Lower lobe of right lung (tissue), 2 donors: ENCODE measurements at places on chromosomes 3 and 15. TPM values are rescaled to one million over a fixed set of nuclear protein-coding genes. Genes with fewer than 3 reads are reported as not detected.

- no peaks in the 10 kb centered on the region for H3K36me3 ChIP-seq
- no peaks in the 10 kb centered on the region for H3K27me3 ChIP-seq
- peaks cover 53% of the 10 kb centered on the region for H3K4me1 ChIP-seq
- no peak overlapping the region for H3K4me3 ChIP-seq
Measured at GRCh38 chr15:74776821-74777768, 4.8 kb upstream of the CSK start.

DNA sequence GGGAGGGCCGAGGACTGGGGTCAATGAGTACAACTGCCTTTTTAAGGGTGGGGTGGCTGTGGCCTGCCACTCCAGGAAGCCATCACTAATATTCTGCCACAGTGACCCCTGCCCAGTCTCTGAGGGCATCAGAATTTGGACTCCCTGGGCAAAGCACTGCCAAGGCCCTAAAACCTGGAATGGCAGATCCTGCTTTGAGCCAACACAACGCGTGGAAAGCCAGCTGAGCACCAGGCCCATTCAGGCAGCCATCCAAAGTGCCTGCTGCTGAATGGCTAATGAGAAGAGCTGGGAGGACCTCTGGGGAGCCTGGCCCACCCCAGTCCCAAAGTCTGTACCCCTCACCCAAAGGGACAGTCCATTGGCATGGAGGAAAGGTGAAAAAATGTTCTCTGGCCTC, 5.0 kb downstream of the TWF2 start:
- H3K4me1 ChIP-seq: peaks cover 43% of the 10 kb centered on the region
- H3K36me3 ChIP-seq: peaks cover 57% of the 10 kb centered on the region

GOLGA6L4 gene
- 1.6 TPM for total RNA-seq

CSTA gene
- 39.5 TPM for total RNA-seq

PYGO1 gene
- total RNA-seq: 8.7 TPM
